Large intestine (tissue), 12 donors: ENCODE measurements at places on chromosomes 11 and 22.
A peak's percentile ranks its signal among the peaks of the same experiment; 100 is the strongest.

GRCh38 chr22:47199261-47199978 lies 437.0 kb downstream of the TBC1D22A start:
- no peak for DNase-seq

- no peak for DNase-seq
These were observed 377.1 kb upstream of the B3GAT1 start for GRCh38 chr11:134789104-134789503.

DNA sequence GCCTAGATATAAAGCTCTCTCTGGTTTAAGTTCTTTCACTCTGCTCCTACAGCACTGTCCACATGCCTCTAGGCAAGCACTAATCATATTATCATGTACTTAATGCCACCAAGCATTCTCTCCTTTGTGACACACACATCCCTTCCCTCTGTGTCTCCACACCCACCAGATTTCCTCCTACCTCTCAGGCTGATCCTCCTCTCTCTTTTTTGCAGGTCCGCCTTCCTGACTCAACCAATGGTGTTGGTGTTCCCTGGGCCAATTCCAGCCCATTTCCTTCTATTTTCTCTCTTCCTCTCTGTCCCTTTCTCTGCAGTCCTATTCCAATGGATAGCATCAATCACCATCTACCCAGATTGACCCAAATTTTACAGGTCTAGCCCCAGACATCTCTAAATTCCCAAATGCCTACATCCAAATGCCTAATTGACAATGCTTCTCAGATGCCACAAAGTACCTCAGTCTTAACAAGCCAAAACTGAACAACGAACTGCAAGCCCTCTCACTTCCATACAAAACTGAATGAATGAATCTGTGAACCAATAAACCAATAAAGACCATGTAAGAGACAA lies 504 bp upstream of the ZNF215 start:
- DNase-seq, result peak; percentile 40

- DNase-seq, result no peak
These were observed 19.1 kb downstream of the TNRC6B start for GRCh38 chr22:40196628-40197360.

- no peak for DNase-seq
These were observed 89.0 kb downstream of the RRAS2 start for GRCh38 chr11:14269692-14270573.

DNA sequence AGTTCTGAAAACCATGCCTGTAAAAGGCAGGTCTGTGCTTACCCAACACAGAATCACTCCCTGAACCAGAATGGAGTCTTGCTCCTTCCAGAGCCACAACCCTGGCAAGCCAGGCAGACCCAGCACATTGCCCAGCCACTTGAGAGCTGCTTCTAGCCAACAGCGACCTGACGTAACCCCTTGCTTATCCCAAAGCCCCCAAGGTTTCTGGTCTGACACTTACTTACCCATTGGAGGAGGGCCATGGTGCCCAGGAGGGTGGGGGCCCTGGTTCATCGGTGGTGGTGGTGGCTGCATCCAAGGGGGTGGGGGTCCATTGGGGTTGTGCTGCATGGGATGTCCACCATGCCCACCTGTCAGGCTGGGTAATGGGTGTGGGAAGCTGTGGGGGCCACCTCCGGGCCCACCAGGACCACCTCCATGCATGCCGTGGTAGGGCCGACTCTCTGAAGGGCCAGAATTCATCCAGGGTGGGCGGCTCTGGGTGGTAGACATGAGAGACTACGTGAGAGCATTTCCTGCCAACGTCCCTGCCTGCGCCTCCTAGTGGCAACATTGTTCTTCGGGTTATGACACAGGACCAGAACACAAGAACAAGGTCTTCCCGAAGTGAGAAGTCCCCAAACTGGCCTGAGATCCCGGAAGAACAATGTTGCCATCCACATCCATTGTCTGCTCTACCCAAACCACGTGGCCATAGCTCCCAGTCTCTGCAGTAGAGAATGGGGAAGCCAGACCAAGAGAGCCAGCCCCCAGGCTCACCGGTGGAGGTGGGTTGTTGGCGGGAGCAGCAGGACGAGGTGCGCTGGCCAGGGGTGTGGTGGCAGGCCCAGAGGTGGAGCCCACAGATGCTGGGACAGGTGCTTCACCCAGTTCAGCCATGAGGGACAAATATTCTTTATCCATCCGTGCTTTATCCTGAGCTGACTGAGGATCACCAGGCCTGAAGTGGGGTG lies 7.8 kb upstream of the PYGM start:
- peak; percentile 37 for DNase-seq

- DNase-seq, result no peak
These were observed 37.1 kb upstream of the OLFML1 start for GRCh38 chr11:7448201-7448600.

DNA sequence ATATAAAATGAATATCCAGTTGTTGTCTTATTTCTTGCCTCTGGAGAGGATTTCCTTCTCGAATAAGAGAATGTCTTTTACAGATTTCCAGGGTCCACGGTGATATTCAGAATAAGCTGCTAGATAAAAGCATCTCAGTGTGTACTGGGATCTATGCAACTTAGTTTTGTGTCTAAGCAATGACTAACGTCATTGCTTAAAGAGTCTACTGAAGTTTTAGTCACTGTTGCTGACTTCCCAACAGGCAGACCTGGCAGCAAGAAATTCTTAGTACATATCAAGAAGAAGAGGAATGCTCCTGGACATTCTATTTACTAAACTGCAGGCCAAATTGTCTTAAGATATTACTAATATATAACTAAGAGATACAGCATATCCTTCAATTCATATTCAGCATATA lies 70.3 kb downstream of the SOX6 start:
- DNase-seq, result no peak

DNA sequence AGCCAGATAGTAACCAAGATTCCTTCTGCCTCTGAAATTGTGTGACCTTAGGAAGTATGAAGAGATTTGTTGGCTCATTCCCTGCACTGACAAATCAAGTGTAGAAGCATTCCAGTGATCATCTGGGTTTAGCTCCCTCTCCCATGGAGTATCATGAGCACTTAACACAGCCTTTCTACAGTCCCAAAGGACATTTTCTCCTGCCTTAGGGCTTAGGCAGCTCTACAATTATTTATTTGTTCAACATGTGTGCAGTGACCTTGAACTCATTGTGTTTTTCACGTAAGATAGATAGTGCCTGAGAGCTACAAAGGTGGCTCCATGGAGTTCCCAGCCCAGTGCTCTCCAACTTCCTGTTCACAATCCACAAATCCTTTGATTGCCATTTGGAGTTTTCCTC lies 94.8 kb upstream of the FAT3 start:
- DNase-seq, result no peak

DNA sequence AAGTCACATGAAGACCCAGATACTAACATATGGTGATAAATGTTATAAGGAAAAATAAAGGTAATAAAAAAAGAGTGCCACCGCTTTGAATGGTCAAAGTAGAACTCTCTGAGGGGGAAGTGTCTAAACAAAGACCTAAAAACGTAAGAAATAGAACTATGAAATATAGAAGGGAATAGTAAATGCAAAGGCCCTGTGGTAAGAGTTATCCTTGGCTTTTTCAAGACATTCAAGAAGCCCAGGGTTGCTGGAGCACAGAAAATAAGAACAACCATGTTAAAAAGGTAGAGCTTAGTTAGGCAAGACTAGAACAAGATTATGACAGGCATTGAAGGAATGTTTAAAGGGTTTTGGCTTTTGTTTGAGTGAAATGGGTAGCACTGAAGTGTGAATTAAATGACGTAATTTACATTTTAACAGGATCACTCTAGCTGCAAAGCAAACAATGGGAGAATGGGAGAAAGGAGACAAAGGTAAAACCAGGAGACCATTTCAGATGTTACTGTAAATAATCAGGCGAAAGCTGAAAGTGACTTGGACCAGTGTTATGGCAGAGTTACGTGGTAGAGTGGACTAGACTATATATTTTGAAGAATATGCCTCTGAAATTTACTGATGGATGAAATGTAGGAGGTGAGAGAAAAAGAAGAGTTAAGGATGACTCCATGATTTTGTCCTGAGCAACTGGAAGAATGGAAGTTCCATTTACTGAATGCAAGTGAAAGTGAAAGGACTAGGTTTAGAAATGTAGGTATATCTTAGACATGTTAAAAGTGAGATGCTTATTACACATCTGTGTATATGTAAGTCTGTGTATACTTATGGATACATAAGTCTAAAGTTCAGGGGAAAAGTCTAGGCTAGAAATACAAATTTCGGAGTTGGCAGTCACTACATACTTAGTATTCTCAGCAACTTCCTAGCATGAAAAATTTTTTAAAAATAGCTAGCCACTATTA lies 28.5 kb downstream of the BTBD10 start:
- no peak for DNase-seq

GRCh38 chr11:22084056-22084455 lies 108.8 kb upstream of the ANO5 start:
- DNase-seq, result no peak

DNA sequence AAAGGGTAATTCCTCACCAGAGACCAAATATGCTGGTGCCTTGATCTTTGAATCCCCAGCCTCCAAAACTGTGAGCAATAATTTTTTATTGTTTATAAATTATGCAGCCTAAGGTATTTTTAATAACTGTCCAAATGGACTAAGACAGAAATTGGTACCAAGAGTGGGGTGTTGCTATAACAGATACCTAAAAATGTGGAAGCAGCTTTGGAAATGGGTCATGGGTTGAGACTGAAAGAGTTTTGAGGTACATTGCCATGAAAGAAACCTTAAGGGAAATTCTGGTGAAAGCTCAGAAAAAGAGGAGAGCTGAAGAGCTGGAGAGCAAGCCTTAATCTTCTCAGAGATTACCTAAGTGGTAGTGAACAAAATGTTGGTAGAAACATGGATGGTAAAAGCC lies 378.2 kb downstream of the NXPE2 start:
- DNase-seq, result no peak

DNA sequence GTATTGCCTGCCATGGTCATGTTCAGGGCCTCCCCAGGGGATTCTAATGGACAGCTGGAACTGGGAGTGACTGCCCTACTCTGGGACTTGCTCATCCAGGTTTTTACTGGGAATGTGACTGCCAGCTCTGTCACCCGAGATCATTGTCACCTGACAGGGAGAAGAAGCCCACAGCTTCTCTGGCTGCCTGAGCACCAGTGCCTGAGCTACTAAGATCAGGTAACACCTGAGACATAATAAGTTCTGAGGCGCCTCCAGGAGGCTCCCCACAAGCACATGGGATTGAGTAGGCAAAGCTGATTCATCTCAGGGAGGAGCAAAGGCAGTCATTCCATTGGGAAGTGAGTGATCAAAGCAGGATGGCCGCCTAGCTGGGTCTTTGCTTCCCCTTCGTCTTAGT lies 84.2 kb upstream of the GALNT18 start:
- no peak for DNase-seq

DNA sequence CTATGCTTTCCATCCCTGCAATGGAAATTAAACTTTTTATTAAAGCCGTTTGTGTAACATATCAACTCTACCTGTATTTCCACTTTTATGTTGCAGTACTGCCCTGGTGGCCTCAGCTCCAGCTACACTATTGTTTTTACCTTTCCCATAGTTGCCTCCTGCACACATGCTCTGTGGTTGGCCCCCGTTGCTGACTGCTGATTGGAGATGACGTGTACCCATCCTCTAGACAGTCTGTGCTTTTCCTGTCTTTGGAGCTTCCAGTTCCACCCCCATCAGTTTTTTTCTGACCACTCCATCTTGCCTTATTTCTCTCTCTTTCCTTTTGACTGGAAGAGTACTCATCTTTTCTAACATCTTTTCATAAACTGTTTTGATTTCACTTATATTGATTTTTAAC lies 123.8 kb downstream of the TEAD1 start:
- no peak for DNase-seq

DNA sequence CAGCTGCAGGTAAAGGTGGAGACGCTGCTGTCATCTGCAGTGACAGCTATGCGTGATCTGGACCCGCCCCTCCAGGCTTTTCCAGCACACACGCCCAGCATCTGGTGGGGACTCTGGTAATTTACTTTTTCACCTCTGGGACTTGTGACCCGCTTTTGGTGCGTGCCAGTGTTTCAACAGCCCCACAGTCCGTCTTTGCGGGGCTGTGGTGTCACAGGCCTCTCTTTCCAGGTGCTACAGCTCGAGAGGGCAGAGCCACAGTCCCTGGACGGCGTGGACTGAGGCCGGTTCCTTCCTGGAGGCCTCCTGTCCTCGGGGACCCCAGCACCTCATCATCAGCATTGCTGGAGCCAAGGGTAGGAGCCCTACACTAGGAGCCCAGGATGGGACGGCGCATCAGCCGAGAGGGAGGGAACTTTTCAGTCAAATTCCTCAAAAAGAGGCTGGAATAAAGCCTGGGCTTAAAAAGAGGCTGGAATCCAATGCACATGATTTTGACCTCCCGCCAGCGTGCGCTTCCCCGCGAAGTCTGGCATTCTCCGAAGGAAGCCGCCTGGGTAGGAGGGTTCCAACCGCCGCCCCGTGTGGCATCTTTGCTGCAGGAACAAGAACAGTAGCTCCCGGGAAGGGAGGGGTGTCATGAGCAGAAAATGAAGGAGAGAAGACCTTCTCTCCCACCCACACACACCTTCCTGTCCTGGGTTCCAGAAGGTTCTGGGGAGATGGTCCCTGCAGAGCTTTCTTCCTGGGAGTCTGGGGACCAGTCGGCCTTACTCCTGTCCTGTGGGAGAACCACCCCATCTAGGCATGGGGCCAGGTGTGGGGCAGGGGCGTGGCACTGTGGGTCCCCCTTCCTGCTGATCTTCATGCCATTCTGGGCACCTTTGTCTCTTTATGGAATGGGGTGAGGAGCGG lies 25.7 kb upstream of the KRTAP5-7 start:
- no peak for DNase-seq

DNA sequence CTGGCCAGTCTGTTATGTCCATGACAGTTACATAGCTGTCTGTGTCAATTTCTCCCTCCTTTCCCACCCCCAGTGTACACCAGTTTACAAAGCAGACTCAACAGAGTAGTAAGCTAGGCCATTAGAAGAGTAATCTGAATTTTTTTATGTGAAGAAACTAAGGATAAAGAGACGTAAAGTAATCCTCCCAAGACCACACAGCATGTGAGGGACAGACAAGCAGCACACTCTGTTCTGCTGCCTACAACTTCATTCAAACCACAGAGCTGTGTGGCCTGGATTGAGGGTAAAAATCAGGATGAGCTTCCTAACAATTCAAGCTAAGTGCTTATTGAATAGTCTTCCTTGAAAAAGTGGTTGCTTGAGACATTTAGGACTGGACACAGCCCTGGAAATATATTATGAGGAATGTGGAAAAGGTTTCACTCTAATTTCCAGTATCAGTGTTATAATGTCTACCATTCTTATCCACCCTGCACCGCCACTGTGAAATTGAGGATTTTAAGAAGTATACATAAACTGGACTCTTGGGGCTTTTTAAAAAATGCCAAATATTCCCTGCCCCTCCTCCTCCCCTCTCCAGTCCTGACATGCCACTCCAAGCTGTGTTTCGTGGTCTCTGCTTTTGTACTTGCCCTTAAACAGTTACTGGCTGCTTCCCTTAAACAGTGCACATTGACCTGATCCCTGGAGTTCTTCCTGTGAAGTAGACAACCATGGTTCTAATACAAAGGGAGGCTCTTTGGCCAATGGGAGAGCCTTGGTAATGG lies 40.9 kb downstream of the EXT2 start:
- DNase-seq, result no peak
